Activated naive CD8-positive, alpha-beta T cell treated with anti-CD3 and anti-CD28 coated beads for 36 hours (primary cell): ENCODE measurements at places on chromosomes 12 and 14.

GRCh38 chr12:57781801-57782200 is 786 bp upstream of the TSFM start:
- H3K4me1 ChIP-seq: peaks cover 27% of the 10 kb centered on the region
- no peak for DNase-seq
- H3K36me3 ChIP-seq: peaks cover 16% of the 10 kb centered on the region

- no peaks in the 10 kb centered on the region for H3K36me3 ChIP-seq
- no peaks in the 10 kb centered on the region for H3K27me3 ChIP-seq
- H3K4me3 ChIP-seq: no peak overlapping the region
These were observed 43.9 kb upstream of the PCED1B start for GRCh38 chr12:47035484-47035883.

GRCh38 chr12:9405886-9406563 is 197.8 kb upstream of the PZP start:
- H3K36me3 ChIP-seq: peaks cover 4% of the 10 kb centered on the region
- no peak overlapping the region for H3K27ac ChIP-seq
- H3K4me3 ChIP-seq: no peak overlapping the region
- no peaks in the 10 kb centered on the region for H3K4me1 ChIP-seq
- no peaks in the 10 kb centered on the region for H3K27me3 ChIP-seq

- no peaks in the 10 kb centered on the region for H3K4me1 ChIP-seq
- H3K36me3 ChIP-seq: peaks cover 3% of the 10 kb centered on the region
- DNase-seq: no peak
These were observed 49.4 kb upstream of the TMCC3 start for GRCh38 chr12:94699801-94700200.

- no peak overlapping the region for H3K4me3 ChIP-seq
- H3K27ac ChIP-seq: no peak overlapping the region
- DNase-seq: no peak
- no peaks in the 10 kb centered on the region for H3K36me3 ChIP-seq
These were observed 410 bp downstream of the MYF6 start for GRCh38 chr12:80707830-80708258.

DNA sequence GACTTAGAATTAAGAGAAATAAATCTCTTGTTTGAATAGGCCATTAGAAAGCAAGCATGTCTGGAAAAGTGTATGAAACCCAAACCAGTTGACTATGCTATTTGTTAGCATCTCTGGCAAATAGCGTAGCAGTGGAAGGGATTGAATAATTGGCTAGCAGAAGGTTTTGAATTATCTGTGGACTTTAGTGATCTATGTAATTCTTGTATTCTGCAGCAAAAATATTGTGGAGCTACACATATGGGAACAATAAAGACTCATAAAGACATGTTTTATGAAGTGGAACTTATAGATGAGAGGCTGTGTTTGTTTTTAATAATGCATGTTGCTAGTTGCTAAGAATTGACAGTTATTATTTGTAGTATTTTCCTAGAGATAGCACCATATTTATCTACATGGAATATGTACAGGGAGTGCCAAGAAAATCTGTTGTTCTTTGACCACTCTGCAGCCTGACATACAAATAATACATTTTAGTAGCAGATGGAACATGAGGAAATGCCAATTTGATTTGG is 4.7 kb downstream of the SRGAP1 start:
- no peak overlapping the region for H3K27ac ChIP-seq
- no peak overlapping the region for H3K4me3 ChIP-seq
- no peaks in the 10 kb centered on the region for H3K36me3 ChIP-seq
- peaks cover 5% of the 10 kb centered on the region for H3K4me1 ChIP-seq
- H3K27me3 ChIP-seq: peaks cover 37% of the 10 kb centered on the region

DNA sequence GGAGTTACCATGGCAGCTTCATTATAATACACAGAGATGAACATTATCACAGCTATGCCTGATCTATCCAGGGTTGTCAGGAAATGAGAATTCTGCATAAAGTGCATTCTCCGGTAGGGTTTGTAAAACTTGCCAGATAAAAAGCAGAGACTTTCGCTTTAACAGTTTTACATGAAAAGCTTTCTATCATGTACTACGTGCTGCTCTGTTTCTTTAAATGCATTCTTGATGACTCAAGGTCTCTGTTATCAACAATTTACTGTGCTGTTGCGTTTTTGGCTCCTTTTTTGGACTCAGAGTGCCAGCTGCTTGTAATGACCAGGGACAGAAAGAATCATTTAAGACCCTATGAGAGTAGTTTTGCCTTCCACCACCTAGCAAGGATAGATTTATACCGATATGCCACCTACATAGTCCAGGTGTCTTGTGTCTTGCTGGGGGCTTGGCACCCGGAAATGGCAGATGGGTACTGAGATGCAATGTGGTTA is 371.2 kb downstream of the BTG1 start:
- DNase-seq: no peak
- peaks cover 28% of the 10 kb centered on the region for H3K4me1 ChIP-seq
- no peaks in the 10 kb centered on the region for H3K27me3 ChIP-seq
- H3K36me3 ChIP-seq: no peaks in the 10 kb centered on the region

GRCh38 chr12:111819191-111820158 is 22.6 kb upstream of the MAPKAPK5 start:
- DNase-seq: no peak
- no peaks in the 10 kb centered on the region for H3K36me3 ChIP-seq
- H3K27ac ChIP-seq: no peak overlapping the region
- peaks cover 8% of the 10 kb centered on the region for H3K27me3 ChIP-seq
- no peaks in the 10 kb centered on the region for H3K4me1 ChIP-seq
